Left renal pelvis (tissue), 4 donors: ENCODE measurements at places on chromosomes 6 and 20.

DNA sequence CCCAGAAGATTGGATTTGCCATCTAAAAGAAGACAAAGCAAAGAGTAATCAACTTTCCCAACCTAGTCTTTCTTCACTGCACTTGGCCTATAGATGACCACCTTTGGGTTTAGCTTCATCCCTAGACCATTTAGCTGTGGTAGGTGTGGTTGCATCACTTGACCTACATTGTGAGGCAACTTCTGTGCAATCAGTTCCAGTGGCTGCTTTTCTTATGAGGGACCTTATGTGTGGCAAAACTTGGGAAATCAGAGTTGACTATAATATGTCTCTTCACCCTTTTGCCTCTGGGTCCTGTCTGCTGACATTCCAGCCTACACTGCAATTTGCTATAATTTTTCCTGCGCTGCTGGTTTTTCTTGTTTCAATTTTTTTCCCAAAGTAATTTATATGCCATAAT lies 55.2 kb downstream of the PRDM13 start:
- no peak for DNase-seq

DNA sequence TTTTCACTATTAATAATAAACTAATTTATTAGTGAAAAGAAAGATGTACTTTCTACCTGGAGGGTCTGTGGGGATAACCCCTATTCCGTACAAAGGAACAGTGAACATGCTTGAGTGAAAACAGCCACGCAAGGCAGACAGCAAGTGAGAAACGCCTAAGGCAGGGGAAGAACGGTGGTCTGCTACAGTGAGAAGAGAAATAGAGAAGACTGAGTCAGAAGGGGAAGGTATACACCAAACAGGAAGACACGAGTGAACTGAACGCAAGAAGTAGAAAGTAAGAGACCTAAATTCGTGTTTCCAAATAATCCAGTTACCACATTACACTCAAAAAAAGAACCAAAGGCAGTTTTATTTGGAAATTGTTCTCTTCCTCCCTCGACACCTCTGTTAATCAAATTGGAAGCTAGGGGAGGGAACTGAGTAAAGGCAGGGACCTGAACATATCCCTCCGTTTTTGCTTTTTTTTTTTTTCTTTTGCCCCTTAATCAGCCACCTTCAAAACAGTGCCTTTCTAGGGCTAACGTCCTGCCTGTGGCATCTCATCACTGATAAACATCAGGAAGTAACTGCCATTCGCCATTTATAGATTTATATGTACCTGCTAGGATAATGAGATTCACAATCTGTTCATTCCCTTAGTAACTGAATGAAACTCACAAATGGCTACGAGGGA lies 48.9 kb downstream of the ATXN1 start:
- no peak for DNase-seq

GRCh38 chr6:35893246-35893645 lies 27.7 kb downstream of the SRPK1 start:
- no peak for DNase-seq

GRCh38 chr6:138868181-138868580 lies 72.3 kb downstream of the ECT2L start:
- DNase-seq = no peak

DNA sequence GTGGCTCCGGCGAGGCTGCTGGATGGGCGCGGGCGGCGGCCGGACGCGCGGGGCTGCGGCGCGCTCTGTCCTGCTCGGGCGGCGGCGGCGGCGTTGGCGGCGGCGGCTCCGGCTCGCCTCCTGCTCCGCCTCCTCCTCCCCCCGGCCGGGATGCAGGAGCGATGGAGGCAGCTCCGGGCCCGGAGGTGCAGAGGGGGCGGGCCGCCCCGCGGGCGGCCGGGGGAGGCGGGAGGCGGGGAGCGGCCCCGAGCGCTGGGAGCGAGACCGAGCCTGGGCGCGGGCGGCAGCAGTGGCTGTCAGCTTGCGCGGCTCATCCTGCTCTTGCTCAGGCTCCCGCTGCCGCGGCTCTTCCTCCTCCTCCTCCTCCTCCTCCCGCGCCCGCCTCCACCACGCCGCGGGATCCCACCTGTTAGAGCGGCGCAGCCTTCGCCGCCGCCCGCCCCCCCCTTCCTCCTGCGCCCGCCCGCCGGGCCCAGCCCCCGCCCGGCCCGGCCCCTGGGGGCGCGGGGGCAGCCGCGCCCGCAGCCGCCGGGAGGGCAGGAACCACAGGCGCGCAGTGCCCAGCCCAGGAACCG lies at the start of gene NOL4L:
Gene NOL4L (minus strand): TSS at position 323 of the 575 bp plus-strand sequence. CDS start 443 bp downstream, outside the sequence.
- DNase-seq = no peak

- DNase-seq = peak; percentile 30
These were observed 102.5 kb downstream of the CD24 start for GRCh38 chr6:106872049-106872448.

DNA sequence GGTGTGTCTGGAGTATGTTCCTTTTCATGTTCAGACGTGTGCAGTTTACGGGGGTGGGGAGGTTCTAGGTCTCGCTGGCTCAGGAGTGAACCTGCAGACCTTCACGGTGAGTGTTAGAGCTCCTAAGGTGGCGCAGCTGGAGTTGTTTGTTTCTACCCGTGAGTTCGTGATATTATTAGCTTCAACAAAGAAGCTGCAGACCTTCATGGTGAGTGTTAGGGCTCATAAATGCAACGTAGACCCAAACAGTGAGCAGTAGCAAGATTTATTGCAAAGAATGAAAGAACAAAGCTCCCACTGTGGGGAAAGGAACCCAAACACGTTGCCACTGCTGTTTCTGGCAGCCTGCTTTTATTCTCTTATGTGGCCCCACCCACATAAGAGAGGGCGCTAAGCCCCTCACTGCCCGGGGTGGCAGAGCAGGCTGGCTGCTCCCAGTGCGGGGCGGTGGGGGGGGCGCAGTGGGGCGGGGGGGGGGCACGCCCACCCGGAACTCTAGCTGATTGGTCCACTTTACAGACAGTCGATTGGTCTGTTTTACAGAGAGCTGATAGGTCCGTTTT lies 41.3 kb upstream of the GMPR start:
- DNase-seq = no peak

DNA sequence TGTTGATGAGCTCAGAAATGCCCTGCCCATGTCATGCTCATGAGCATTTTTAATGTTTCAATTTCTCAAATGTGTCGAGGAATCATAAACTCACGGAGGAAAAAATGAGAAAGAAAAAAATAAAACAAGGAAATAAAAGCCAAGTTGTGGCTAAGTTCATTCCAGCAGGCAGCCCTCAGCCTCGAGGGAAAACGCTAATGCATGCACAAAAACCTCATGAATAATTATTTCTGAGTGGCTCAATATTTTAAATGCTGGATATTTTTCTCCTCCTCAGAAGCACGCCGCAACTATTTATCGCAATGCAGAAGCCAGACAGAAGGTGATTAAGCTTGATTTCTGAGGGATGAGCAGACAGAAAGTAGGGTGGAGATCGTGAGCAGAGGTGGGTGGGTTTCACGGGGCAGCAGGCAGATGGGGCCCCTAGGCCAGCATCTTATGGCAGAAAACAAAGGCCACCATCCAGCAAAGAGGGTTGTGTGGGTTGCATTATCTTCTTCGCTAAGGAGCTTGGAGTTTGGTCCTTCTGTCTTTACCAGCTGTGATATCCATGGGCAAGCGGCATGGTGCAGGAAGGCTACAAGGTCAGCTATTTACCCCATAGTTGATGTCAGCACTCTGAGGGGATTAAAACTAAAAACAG lies 151.5 kb upstream of the LRFN2 start:
- no peak for DNase-seq
